ENCODE measurements at places on chromosomes 16 and 17.

DNA sequence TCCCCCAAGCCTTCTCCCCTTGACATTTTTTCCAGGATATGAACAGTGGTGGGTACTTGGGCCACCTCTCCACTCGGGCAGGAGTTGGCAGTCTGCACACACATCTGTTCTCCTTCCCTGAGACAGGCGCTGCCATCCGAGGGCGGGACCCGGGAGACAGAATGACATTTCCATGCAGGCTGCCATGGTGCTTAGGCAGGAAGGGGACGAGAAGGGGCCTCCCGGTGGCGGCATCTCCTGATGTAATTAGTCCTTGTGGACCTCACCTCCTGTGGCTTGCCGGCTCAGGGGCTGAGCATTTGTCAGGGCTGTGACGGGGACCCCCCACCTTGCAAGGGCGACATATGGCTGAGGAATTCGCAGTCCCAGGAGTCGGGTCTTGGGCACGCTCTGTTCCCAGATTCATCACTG, 197.2 kb downstream of the FOXL1 start:
- DNase-seq: no peak

DNA sequence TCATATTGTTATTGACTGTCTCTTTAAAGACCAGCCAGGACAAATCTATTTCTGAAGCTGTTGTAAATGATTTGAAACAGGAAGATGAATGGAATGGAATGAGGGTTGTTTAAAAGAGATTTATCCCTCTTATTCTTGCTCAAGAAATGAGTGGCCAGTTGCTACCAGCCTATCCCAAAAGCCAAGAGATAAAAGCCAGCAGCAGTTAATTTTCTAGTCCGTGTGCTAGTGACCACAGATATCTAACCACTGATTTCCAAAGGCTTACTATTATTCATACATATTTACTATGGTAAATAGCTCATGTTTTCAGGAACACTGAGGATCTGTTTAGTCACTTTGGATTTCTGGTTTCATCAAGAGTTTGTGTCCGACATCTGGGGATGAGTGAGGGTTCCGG, 105.7 kb downstream of the CDH13 start:
- no peak for DNase-seq

DNA sequence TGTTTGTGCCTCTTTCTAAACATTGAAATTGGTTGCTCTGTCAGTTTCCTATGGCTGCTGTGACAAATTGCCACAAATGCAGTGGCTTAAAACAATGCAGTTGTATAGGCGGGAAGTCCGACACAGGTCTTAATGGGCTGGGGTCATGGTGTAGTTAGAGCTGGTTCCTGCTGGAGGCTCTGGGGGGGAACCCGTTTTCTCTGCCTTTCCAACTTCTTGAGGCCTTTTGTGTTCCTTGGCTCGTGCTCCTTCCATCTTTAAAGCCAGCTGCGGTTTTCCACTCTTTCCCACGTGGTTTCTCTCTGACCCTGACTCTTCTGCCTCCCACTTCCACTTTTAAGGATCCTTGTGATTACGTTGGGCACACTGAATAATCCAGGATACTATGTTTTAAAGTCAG, 12.5 kb downstream of the EPN2 start:
- DNase-seq: no peak

DNA sequence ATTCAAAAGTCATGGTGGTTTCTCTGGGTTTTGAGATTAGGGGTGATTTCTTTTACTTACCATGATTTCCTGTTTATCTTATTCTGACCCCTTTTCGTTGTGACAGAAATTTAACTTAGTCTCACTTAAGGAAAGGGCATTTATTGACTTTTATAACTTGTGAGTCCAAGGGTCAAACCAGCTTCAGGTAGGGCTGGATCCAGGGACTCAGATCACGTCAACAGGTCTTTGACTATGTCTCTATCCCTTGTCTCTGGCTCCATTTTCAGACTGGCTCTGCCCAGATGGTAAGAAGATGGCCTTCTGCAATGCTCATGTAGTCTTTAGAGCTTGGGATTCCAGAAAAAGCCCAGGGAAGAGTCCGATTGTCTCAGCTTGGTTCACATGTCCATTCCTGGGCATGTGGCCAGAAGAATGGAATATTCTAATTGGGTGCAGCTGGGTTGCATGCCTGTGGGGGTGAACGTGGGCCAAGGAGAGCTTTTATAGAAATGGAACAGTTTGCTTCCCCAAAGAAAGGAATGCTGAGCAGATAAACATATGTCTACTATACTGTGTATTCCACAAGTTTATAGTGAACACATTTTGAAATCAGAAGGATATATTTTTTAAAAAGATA, 13.4 kb downstream of the USP43 start:
- DNase-seq: no peak
